Activated CD4-positive, alpha-beta T cell treated with anti-CD3 and anti-CD28 coated beads for 1 hour (primary cell): ENCODE measurements at places on chromosomes 12 and 14.

DNA sequence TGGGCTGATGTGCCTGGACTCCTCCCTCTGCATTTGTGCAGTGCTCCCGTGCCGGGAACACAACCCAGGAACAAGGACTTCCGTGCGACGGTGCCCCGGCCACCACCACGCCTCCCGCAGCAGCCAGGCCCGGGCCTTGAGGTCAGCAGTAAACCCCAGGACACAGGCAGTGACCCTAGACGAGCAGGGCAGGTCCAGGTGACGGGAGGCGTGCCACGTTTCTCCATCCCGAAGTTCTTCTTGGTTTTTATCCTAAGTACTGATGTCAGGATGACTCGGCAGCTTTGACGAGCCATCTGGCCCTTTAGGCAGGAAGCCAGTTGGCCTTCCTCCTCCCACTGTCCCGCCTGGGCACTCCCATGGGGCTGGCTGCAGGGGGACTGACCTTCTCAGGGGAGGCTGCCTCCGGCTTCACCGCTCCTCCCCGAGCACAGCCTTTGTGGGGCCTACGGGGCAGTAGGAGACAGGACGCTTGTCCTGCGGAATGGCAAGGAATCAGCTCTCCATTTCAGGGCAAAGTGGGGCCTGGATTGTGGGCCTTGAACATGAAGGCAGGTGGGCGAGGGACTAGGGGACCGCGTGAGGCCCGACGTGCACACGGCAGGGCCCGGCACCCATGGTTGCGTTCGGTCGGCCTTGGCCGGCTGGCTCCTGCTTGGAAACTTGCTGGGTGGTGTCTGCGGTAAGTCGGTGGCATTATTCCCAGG, 94.1 kb downstream of the FBXL14 start:
- DNase-seq, result no peak

DNA sequence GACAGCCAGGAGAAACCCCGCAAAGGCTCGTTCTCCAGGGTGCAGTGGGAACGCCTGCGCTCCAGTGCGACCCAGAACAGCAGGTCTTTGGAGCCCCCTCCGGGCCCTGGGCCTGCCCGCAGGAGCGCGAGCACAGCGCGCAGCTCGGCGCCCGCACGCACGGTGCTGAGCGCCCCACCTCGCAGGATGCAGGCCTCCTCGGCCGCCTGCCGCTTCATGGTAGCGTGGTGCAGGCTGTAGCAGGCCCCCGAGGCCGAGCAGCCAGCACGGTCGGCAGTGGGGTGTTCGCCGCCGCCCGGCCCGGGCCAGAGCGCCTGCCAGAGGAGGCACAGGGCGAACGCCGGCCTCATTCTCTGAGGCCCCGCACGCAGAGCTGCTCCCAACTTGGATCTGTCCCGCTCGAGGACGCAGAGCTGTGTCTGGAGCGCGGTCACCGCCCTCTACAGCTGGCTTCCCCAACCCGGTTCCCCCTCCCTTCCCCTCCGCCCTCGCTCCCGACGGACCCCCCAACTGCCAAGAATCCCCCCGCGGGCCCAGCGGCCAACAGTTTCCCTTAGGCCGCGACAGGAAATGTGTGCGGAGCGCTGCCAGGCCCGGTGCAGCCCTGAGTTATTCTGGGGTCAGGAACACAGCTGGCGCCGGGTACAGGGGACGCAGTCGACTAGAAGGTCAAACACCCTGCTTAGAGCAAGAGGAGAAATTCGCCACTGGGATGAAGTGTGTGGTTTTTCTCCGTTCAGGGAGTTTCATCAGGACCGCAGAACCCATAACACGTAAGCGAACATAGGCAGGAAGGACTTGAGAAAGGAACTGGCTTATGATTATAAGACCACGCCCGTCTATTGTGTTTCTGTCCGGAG, at the start of gene CLEC14A:
Gene CLEC14A (minus strand): TSS at position 421 of the 860 bp plus-strand sequence. CDS start 71 bp downstream, at position 350.
- no peak for DNase-seq

DNA sequence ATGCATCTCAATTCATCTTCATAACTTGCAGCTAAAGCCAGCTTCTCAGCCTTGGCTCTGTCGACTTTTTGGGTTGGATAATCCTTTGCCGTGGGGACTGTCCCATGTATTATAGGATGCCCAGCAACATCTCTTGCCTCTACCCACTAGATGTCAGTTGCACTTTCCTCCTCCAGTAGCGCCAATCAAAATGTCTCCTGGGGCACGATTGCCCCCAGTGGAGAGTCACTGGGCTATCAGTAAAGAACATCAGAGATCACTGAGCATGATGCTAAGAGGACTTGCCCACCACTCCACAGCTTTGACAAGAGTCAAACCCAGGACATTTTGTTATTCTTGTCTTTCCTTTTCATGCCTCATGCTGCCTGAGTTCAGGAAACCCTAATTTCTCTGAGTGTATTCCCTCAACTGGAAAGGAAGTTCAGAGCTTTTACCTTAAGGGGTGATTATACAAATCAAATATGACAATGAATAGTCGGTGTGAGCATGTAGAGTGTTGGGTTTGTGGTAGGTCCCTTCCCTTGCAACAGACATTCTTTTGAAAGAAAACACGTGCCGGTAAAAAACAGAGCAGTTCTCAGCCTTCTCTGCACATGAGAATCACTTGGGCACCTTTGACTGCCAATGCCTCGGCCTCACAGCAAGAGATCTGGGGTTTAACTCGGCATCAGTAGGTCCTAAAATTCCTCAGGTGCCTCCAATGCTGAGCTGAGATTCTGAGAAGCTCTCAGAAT, 980.6 kb downstream of the VRK1 start:
- no peak for DNase-seq

GRCh38 chr12:51549637-51550036, 41.4 kb upstream of the SCN8A start:
- no peak for DNase-seq
